ENCODE measurements at places on chromosomes 1 and 21. TPM values are rescaled to one million over a fixed set of nuclear protein-coding genes. Genes with fewer than 3 reads are reported as not detected.

DNA sequence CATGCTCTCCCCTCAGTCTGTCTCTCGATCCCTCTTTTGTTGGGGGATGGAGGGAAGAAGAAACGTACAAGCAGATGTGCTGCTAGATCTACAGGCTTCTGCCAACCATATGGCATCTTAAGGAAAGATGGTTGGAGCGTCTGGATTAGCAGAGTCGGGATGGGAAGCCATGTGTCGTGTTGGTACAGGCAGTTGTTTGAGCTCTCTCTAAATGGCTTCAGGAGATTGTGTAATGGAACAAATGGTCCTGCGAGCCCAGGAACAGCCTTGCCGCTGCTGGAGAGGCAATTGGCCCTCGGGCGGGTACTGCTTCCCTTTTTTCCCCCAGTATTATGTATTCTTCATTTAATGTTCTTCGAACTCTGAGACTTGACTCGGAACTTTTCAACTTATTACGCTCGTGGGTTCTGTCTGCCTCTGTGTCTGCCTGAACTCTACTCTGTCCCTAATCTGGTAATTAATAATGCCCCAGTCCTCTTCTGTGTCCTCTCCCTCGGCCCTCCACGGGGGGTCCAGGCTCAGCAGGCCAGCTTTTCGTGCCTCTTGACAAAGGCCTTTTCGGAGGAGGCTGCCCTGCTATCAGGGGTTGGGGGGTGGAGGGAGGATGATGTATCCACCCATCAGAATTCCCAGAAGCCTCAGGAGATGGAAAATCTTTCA, 215.3 kb downstream of the SDCCAG8 start:
- no peak for DNase-seq

The MYOM3 gene
- under 0.01 TPM for total RNA-seq

DNA sequence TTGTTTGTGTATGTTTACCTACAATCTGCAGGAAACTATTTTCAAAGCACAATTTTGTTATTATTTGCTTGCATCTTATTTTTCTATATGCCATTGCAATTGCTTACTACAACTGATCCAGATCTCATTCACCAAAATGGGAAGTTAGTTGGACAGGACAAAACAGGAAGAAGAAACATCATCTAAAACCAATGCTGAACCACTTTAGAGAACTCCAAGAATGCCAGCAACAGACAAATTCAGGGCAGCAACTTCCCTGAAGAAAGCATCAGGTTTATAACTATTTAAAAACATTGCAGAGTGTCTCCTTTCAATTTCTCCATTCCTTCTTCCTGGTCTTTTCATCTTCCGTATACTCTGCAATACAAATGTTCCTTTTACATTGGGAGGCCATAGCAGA, 82.4 kb upstream of the SMYD2 start:
- DNase-seq: no peak

The GPR37L1 gene
- not detected for total RNA-seq

The EDARADD gene
- 1.7 TPM for total RNA-seq

GRCh38 chr1:38760562-38760961, 99.0 kb downstream of the RRAGC start:
- no peak for DNase-seq

The HCN3 gene
- 0.36 TPM for total RNA-seq

GRCh38 chr1:169568497-169568896, 17.8 kb downstream of the F5 start:
- DNase-seq: no peak

The NLRP3 gene
- 3.1 TPM for total RNA-seq

DNA sequence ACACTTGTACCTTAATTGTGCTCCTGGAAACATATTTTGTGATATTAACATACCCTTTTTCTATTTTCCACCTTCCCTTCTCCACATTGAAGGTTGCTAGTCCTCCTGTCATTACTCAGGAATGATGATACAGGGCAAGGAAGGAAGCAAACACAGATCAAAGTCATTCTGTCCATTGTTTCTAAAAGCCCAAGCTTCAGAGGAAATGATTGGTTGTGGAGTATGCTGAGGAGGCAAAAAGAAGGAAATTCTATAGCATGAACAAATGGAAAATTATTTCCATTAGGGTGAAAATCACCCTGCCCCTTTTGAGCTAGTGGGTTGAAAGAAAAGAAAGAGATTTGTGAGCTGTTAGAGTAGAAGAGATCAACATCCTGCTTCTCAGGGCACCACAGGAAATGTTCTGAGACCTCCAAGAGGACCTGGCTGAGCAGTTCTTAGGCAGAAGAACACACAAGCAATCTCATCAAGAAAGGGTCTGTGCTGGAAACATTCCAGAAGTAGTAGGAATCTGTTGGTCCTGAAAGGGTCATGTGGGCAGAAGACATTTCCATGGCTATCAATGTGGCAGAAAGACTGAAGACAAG, 29.0 kb upstream of the PRRX1 start:
- DNase-seq: no peak

DNA sequence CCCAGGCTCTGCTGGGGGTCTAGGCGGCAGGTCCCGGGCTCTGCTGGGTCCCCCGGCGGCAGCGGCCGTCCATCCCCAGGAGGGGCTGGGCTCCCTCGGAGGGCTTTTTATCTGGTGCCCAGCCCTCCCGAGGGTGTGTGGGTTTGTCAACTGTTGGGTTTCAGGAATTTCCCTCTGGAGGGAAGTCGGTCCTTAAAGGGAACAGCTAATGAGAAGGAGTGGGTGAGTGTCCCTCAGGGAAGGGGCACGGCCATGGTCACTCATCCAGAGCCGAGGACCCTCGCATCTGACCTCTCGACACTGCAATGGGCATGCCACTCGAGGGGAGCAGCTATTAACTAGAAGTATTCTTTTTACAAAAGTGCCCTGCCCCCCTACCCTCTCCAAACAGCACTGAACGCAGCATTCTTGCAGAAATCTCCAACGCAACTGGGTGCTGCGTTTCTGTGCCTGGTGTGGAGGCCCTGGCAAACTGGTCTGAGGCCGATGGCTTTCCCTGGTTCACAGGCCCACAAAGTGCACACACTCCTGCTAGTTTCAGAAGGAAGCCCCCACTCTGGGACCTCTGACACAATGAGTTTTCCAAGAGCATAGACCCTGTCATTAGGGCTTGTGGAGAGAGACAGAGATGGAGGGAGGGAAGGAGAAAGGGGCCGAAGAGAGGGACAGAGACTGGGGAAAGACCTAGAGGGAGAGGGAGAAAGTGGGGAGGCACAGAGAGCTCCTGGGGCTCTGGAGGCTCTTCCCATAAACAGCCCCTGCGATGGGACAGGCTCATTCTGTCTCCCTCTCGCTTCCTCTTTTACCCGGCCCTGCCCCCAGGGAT, 1.0 kb upstream of the TSPEAR start:
- no peak for DNase-seq

The ERICH3 gene
- 0.72 TPM for total RNA-seq

- no peak for DNase-seq
These were observed 41.8 kb upstream of the TTC22 start for GRCh38 chr1:54842963-54843362.

DNA sequence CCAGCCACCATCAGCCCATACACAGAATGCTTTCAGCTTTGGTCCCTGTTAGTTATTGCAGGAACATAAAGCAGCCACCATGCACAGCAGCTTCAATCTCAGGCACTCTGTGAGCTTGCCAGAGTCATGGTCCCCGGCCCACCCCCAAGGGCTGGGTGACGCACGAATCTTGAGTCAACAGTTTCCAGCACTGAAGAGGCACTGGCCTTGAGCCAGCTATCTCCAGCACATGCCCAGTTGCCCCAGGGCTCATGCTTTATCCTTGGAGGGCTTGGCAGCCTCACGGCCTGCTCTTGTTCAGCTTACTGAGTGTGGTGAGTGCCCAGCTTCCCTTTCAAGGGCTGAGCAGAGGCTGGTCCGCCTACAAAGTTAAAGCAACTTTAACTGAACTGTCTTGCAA, 200.7 kb upstream of the RAB4A start:
- peak; percentile 62 for DNase-seq

The TNFRSF8 gene
- total RNA-seq: not detected

DNA sequence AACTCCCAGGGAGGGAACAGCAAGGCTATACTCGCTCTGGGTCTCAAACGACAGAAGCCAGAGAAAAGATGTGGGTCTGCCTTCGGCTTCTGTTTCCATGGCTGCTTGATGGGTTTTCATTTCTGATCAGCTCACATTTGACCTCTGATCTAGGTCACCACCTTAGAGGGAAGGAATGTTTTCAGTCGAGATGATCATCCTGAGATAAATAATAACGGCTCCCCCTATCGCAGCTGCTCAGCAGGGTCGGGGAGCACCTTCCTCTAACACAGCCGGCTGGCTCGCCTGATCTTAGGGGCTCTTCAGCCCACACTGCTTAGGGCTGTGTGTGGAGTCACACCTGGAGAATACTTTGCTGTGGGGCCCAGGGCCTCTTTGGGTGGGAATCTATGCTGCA, 53.1 kb upstream of the ZNF648 start:
- DNase-seq: no peak

The SLC1A7 gene
- not detected for total RNA-seq

- peak; percentile 77 for DNase-seq
These were observed 200.9 kb downstream of the DISC1 start for GRCh38 chr1:231827337-231828105.

GRCh38 chr1:12229386-12229834, 420 bp upstream of the VPS13D start:
- DNase-seq: no peak

The SPRR5 gene
- total RNA-seq: not detected

DNA sequence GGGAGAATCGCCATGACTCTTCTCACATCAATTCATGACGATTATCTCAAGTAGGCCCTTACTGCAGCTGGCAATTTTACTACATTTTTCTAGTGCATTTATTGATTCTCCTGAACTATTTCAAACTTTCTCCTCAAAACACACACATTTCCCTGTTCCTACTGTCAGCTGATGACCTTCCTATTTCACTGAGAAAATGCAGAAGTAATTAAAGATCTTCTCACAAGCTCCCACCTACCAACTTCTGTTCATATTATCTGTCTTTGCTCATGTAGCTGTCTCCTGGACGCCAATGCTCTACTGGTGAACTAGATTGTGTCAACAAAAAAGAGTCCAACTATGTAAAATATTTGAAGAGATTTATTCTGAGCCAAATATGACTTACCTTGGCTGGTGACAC, 36.4 kb upstream of the FASLG start:
- no peak for DNase-seq

GRCh38 chr1:162391790-162392563, 10.4 kb downstream of the C1orf226 start:
- no peak for DNase-seq

GRCh38 chr1:9827558-9828185, 3.9 kb upstream of the CLSTN1 start:
- DNase-seq: no peak

DNA sequence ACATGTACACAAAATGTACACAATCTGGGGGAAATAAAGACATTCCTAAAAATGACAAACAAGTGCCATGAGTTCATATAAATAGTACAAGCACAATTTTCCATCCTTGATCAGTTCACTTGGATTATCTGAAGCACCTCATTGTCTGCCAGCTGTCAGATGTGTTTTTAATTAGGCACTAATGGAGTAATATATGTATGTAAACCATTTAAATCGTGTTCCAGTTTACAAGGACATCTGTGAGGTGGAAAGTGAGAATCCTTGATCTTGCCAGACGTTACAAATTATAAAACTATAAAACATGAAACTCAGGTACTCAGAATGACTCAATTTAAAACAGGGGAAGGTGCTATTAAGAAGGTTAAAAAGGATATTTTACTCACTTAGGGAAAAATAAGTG, 1312.2 kb downstream of the PLA2G4A start:
- no peak for DNase-seq

The HES2 gene
- total RNA-seq: under 0.01 TPM

GRCh38 chr1:212718499-212718898, 18.9 kb upstream of the BATF3 start:
- DNase-seq: peak; percentile 27

- no peak for DNase-seq
These were observed 35.4 kb upstream of the COL24A1 start for GRCh38 chr1:86191958-86192357.

DNA sequence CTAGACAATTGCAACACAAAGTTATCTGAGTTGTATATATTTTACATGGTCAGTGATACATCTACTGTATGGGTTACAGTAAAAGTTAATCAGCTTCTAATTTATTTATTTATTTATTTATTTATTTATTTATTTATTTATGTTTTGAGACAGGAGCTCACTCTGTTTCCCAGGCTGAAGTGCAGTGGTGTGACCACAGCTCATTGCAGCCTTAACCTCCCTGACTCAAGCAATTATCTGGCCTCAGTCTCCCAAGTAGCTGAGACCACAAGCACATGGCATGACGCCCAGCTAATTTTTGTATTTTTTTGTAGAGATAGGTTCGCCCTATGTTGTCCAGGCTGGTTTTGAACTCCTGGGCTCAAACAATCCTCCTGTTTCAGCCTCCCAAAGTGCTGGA, 241.6 kb downstream of the PTPRC start:
- peak; percentile 88 for DNase-seq

The FMO2 gene
- under 0.01 TPM for total RNA-seq

DNA sequence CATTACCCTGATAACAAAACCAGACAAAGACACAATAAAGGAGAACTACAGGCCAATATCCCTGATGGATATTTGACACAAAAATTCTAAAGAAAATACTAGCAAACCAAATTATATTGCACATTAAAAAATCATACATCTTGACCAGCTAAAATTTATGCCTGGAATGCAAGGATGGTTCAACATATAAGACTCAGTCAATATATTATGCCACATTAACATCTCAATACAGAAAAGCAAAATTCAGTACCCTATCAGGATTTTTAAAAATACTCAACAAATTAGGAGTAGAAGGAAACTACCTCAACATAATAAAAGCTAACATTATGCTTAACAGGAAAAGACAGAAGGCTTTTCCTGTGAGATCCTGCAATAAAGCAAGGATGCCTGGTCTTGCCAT, 177.1 kb downstream of the MAGI3 start:
- DNase-seq: no peak

- DNase-seq: no peak
These were observed 225.6 kb upstream of the FGGY start for GRCh38 chr1:59071289-59071688.

The WNT3A gene
- not detected for total RNA-seq

- DNase-seq: peak; percentile 42
These were observed 776 bp downstream of the KDM1A start for GRCh38 chr1:23019863-23020625.

DNA sequence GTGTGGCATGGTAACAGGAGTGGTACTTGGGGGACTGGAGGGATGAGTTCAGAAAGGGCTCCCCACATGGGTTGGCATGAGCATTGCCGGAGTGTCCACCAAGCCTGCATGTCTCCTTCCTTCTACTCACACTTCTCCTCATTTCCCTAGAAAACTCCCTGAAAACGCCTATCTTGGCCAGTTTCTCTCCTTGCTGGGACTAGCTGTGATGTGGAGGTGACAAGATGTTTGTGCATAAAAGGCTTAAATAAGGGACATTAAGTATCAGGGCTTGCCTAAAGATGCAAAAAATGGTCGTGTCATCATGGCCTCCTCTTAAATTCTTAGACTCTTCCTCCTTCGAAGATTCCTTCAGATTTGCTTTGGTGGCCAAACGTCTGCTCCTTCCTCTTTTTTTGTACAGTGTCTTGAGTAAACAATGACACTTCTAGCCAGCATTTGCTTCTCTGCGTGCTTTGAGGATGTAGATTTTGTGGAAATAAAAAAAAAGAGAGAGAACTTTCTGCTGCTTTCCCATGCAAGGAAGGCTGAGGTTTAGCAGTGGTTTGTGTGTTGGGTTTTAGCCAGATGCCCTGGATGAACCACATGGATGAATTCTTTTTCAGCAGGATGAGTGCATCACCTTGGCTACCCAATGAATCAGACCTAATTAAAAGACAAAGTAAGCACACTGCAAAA, 239.1 kb upstream of the IRF2BP2 start:
- DNase-seq: peak; percentile 97

- peak; percentile 70 for DNase-seq
These were observed 107.8 kb downstream of the NGF start for GRCh38 chr1:115230281-115230680.

The DMRTA2 gene
- total RNA-seq: 0.20 TPM
